ENCODE measurements at places on chromosomes 7 and 10.

DNA sequence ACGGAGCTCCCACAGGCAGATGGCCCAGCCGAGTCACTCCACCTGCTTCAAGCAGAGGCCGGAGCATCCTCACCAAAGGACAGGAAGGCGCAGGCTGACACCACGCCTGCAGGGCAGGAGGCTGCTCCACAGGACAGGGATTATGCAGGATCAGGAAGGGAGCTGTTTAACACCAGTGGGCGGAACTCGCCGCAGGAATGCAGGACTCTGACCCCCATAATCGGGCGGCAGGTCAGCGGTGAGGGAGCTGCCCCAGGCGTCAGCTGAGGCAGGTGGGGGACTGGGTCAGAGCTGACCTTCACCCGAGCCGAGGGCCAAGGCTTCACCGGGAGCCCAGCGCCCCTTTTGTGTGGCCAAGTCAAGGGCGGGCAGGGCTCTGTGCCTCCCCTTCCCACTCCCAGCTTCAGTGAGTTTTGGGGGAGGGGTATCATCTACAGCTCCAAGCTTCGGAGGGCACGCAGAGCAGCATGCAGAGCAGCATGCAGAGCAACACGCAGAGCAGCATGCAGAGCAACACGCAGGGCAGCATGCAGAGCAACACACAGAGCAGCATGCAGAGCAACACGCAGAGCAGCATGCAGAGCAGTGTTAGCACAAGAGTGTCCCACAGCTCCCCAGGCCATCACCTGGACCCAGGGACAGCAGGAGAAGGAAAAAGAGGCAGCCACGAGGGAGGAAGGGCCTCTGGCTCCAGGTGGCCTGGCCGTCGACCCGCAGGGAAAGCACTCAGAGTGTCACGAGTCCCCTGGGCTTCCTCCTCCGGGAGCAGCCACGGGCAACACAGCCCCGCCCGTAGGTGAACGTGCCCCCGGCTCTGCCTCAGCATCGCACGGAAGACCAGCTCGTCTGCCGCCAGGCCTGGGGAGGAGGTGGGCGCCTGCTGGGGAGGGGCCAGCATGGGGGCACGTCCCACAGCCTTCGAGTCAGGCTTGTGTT is 151.7 kb upstream of the PPP2R2D start:
- DNase-seq, result no peak

GRCh38 chr10:70753026-70753663 is 32.0 kb downstream of the TBATA start:
- DNase-seq, result no peak

DNA sequence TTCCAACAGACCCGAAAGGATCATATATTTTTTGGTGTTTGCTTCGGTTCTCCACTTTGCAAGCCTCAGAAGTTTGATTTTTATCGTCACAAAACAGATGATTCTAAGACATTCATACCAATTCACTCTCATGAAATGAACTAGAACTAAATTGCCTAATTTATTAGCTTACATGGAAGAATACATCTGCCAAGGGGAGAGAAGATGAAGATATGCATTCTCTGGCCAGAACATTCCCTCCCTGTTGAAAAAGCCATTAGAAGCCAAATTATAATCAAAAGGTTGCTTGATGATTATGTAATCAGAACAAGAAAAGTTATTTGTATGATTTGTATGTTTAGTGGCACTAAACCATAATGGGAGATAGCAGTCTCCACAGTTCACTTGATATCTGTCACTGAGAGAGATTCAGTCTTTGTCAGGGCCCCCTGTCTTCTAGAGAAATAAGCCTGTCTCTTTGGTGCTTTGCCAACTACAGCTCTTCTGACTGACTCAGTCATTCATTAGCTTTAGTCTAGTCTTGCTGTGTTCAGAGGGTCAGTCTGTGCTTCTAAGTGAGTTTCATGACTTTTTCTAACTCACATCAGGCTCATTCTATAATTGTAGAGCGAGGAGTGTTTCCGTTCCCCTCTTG is 95.3 kb upstream of the GNAI1 start:
- no peak for DNase-seq

DNA sequence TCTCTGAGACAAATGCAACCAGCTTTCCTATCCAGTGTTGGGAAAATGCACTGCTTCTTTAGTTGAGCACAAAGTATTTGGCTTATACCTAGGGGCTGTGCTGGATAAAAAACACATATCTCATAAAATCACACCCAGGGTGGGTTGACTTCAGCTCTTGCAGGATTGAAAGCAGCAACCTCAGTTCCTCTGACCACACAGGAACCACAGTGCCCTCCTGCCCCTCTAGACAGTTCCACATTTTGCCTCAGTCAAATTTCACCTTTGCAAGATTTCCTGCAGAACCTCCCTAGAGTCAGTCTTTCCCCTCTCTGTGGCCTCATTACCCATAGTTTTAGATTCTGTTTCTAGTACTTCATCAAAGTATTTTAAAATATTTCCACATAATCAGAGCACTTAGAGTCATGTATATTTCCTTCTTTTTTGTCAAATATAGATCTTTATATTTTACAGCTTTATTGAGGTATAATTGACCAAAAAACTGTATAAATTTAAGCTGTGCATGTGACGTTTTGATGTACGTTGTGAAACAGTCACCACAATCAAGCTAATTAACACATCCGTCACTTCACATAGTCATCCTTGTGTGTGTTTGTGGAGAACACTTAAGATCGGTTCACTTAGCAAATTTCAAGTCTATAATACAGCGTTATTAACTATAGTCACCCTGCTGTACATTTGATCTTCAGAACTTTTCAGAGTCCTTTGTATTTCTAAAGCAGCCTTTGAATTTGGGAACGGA is 37.0 kb upstream of the EGR2 start:
- no peak for DNase-seq

GRCh38 chr7:133077394-133077793 is 4.5 kb downstream of the CHCHD3 start:
- DNase-seq, result no peak

Measured in omental fat pad (tissue), 4 donors.